Panc1 (cell line): ENCODE measurements at places on chromosomes 2 and 18. TPM values are rescaled to one million over a fixed set of nuclear protein-coding genes. Genes with fewer than 3 reads are reported as not detected.

Gene SLC39A6
- total RNA-seq = 47.6 TPM

GRCh38 chr18:79615586-79615985 is 64.0 kb upstream of the CTDP1 start:
- DNase-seq = no peak

- no peak for DNase-seq
Observed at GRCh38 chr18:48519431-48520100, 19.3 kb upstream of the CTIF start.

- no peak for DNase-seq
Observed at GRCh38 chr2:100197631-100198153, 55.3 kb upstream of the AFF3 start.

- DNase-seq = no peak
Observed at GRCh38 chr2:104938231-104938941, 84.5 kb downstream of the POU3F3 start.

GRCh38 chr2:86064006-86064405 is 41.7 kb downstream of the POLR1A start:
- no peak for DNase-seq

GRCh38 chr2:112540906-112541305 is 1.4 kb upstream of the POLR1B start:
- DNase-seq = no peak

Gene IGFBP5
- total RNA-seq = 1.9 TPM

DNA sequence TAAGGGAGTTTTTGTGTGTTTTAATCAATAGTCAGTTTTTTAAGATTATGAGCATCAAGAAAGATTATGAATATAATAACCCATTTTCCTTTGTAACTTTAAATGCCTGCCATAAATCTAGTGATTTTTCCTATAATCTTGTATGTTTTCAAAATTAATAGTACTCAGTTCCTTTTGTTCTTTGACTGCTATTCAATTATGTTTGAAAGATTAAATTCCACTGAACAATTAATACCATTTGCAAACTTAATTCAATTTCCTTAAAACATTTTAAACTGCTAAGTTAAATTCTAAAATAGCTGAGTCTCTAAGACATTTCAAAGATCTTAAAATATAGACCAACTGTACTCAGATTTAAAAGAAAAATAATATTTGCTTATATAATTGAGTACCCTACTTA is 1173.9 kb upstream of the TMEFF2 start:
- no peak for DNase-seq
